NCI-H460 (cell line): ENCODE measurements at places on chromosomes 6 and 20.

GRCh38 chr6:75579951-75580350 is 21.7 kb upstream of the SENP6 start:
- DNase-seq, result no peak

DNA sequence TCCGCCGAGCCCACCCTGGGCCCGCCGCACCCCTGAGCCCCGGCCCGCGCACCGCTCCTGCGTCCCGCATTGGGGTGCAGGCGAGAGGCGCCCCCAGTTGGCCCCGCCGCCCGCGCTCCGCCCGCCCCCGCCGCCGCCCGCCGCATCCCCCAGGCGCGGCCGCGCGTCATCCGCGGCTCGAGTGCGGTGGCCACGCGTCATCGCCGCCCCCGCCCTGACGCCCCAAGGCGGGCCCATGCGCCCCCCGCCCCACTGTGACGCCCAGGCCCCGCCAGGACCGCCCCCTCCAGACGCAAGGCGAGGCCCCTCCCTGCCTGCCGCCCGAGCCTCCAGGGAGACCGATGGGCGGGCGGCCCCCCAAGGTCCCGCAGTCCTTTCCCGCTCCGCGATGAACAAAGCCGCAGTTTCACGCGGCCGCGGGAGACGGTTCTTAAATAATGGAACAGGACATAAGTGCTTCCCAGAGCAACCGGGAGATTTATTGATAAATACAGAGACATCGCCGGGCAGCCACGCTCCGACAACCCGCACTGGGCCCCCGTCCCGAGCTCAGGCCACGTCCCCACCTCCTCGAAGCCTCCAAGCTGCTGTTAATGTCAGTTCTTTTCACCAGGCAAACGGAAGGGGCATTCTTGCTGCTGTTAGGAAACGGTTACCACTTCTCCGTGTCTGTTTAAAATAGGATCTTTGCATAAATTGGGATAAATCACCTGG is at the start of gene ANKRD60:
ANKRD60 (minus strand) TSS at position 170 of the 714 bp plus-strand sequence; CDS start at position 170, 0 bp downstream.
- DNase-seq, result no peak

DNA sequence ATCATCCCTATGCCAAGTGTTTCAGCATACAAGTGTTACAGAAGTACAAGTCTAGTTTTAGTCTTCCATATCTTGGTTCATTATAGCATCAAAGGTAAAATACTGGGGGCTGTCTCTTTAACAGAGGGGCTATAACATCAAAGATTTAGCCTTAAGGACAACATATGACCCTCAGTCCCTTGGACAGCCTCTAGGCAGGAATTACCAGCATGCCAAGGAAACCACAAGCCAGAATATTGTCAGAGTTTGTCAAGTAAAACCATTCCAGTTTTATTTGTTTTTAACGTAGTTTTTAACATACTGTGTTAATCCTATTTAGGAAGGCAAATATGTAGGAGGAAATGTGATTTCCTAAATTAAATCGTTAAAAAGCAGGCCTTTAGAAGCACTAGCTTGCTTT is 18.6 kb downstream of the ZKSCAN8 start:
- DNase-seq, result no peak

- DNase-seq, result no peak
Observed at GRCh38 chr20:64194269-64194668, 30.0 kb downstream of the MYT1 start.

- DNase-seq, result no peak
Observed at GRCh38 chr6:3205913-3206312, 21.5 kb downstream of the TUBB2B start.

DNA sequence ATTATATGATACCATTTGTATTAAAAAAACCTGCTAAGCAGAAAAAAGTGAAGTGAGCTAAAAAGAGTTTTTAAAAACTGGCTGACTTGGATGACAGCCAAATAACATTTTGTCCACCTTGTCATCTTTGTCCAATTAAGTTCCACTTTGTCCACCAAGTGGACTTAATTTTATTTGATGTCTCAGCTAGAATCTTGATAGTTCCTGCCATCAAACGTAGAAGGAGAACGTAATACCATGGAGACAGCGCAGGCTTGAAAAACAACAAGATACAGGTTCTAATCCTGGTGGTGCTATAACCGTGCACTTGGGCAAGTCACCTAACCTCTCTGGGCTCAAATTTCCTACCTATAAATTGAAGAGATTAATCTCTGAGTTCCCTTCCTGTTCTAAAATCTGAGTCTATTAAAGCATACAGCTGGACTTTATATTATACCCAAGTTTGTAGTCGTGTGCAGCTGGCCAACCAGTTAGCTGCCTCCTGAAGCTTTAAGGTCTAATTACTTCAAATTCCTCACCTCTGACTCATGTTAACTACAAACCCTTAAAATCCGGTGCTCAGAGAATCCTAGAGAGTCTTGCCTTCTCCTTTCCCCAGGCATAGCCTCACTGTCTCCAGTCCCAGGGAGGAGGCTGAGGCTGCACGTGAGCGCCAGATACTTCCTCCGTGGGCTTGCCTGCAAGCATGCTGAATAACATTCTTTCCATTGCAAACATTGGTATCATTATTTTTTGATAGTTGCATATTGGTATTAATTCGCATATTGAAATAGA is 16.8 kb downstream of the TMEM244 start:
- DNase-seq, result no peak

DNA sequence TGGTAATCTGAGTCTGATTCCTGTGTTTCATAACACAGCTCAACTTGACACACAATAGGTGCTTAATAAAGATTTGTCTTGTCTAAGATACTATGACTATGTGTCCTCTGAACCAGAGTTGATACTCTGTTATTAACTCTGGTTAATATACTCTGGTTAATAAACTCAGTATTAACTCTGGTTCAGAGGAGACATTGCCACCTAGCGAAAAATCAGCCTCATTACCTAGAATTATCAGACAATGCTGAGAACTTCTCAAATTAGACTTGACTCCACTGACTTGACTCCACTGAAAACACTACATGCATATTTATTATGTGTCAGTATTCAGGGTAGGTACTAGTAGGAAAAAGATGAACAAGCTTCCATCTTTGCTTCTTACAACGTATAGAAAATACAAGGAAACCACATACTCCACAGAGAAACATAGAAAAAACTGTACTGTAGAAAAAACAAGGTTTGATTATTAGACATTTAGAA is 73.9 kb downstream of the AHI1 start:
- no peak for DNase-seq

GRCh38 chr6:42745083-42745639 is 742 bp downstream of the TBCC start:
- DNase-seq, result no peak

GRCh38 chr20:45967551-45968080 is 4.4 kb downstream of the ZNF335 start:
- DNase-seq, result no peak
